Astrocyte (in vitro differentiated cells and primary cell): ENCODE measurements at places on chromosomes 7 and 10. TPM values are rescaled to one million over a fixed set of nuclear protein-coding genes. Genes with fewer than 3 reads are reported as not detected.

COX19 gene
- total RNA-seq: 13.4 and 13.8 TPM in 2 replicates

DNA sequence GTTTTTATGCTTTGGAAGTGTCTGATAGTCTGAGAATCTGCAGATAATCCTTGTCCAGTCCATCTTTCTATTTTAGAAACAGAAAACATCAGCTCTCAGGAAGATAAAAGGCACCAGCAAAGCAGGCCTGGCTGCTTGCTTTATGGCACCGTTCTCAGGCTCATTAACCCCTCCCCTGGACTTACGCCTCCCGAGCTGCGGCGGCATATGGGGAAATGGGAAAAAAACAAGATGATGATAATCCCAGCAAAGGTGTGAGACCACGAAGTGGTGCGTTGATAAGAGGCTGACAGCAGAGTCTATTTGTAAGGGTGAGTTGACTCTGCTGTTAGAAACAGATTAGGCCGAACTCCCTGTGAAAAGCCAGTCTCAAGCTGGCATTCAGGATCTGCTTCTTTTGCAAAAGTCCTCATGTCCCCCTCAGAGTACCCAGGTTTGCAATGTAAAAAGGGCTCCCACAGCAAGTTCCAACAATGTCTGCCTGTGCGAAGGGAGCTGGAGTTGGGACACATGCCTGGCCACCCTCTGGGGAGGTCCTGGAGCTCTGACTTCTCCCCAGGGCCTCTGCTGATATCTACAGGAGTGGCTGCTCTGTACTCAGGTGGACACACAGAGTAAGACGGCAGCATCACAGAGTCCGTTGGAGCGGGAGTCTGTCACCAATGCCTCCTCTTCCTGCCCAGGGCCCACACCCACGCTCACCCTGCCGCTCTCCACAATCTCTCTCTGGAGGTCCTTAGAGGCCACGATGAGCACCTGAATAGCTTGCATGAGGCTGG is 54.3 kb downstream of the SPDYE5 start:
- H3K4me3 ChIP-seq: no peak overlapping the region
- H3K27me3 ChIP-seq: no peaks in the 10 kb centered on the region
- peaks cover 8% of the 10 kb centered on the region for H3K36me3 ChIP-seq
- H3K4me1 ChIP-seq: no peaks in the 10 kb centered on the region
- DNase-seq: no peak

GLI3 gene
- 22.1 and 27.7 TPM in 2 replicates for total RNA-seq

DNA sequence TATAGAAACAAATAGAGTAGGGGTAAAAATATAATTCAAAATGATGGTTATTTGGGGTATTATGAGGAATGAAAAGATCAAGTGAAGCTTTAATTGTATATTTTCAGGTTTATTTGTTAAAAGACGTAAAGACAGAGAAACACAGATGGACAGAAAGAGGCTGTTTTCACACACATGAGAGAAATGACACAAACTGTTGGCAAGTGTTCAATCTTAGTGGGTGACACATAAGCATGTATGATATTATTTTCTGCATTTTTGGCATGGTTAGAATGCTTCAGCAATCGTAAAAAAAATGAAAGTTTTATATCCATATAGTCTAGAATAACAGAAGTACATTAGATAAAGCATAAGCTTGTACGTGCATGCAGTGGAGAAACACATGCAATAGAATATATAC is 464.4 kb upstream of the AKR1E2 start:
- DNase-seq: no peak
- no peaks in the 10 kb centered on the region for H3K4me1 ChIP-seq
- no peak overlapping the region for H3K4me3 ChIP-seq
- H3K27me3 ChIP-seq: no peaks in the 10 kb centered on the region

DNA sequence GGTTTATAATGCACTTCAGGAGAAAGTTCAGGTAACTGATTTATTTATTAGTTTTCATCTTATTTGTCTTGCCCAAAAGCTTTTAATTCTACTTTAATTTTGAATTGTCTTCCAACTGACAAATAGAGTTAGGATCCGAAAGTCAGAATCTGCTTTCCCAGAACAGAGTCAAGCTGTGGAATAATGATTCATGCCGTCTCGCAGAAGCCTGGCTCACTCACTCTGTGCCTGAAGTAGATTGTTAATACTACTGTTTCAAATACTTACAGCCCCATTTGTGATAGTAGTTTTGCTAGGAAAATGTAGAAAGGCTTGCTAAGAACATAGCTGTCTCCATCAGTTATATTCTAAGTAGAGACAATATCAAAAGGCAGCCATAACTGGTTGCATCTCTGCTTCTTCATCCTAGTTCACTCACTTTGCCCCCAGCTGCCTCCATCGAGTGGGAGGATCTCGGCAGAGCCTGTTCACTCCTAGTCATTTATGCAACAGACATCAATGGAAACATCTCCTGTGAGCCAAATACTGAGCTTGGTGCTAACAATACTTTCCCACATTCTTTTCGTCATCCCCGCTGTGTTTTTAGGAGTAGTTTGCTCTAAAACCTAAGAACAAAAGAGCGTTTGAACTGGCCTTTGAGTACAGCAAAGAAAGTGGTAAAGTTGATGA is 28.0 kb downstream of the ABRAXAS2 start:
- no peak for DNase-seq
- H3K36me3 ChIP-seq: peaks cover 35% of the 10 kb centered on the region
- H3K4me1 ChIP-seq: no peaks in the 10 kb centered on the region
- no peak overlapping the region for H3K27ac ChIP-seq
- H3K4me3 ChIP-seq: no peak overlapping the region
- no peaks in the 10 kb centered on the region for H3K27me3 ChIP-seq
